ENCODE measurements at places on chromosomes 11 and 22.

DNA sequence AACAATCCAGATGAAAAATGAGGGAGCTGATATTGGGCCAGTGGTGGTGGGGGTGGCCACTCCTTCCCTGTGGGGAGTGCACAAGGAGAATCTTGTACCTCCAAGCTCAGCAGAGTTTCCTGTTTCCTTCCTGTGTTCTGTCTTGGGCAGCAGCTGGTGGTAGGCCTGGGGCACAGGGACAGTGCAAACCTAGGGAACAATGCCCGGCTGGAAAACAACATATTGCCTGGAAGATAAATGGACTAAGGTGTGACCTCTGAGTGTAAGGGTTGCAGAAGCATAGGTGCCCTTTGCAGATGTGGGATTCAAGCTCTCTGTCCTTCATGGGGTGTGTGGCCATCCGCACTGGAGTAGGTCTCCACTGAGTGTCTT is 5.8 kb upstream of the JAM3 start:
- no peak for DNase-seq

DNA sequence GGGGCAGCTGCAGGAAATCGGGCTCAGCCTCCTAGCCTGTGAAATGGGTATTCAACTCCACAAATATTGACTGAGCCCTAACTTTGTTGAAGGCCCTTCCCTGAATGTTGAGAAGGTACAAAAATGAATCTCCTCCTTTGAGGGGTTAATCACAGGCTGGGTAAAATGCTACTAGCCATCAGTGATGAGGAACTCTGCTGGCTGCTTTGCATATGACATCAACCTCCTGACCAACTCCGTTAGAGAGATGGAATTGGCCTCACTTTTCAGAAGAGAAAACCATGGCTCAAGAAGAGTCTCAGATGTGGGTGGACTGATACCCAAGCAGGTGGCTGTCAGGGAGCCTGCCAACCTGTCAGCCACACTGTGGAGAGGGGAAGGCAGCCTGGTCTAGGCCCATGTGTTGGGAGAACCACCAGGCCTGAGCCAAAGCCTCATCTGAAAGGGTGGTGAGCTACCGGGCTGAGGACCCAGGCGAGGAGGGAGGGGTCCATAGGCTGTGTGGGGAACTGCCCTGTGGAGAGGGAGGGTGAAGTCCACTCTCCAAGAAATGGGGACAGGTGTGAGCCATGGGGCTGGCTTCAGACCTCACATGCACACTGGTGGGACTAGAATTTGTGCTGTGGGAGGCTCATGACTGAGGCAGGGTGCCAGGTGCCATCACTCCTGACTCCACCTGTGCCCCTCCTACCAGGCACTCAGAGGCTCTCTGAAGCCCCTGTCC is 11.8 kb downstream of the CDCA5 start:
- no peak for DNase-seq

- no peak for DNase-seq
These were observed 41.7 kb downstream of the EXPH5 start for GRCh38 chr11:108551651-108552462.

- no peak for DNase-seq
These were observed 14.0 kb downstream of the PANX1 start for GRCh38 chr11:94142308-94143281.

GRCh38 chr22:50320671-50321325 is 6.0 kb downstream of the DENND6B start:
- no peak for DNase-seq

DNA sequence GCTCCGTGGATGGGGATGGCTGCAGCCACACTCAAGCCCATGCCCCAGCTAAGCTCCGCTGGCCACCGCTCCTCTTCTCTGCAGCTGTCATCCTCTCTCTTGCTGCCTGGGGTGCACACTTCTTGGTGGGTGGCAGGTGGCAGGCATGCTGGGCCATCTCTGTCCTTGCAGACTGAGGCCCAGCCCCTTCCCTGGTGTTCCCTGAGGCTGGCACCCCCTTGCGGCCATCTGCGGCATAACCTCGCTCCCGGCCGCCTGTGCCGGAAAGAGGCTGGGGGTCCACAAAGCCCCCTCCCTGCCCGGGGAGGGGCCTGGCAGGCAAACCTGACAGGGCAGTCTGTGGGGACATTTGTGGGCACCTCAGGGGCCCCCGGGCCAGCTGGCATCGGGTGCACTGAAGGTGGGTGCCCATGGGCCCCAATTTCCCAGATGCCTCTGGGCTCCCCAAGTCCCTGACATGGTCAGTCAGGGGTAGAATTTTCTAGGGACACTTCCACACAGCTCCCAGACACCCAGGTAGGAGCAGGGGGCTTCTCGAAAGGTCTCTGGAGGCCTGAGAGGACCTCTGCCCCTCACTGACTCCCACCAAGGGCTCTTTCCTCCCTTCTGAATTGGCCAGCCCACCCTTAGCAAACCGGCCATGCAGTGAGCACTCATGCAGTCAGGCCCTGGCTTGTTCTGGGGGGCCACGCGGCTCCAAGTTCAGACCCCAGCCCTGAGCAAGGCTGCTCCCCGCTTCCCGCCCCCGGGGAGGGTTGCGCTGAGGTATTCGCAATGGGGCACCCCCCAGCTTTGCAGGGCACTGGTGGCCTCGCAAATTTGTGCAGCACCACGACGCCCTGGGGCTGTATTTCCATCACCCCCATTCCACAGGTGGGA is 23.5 kb upstream of the TH start:
- peak; percentile 13 for DNase-seq

DNA sequence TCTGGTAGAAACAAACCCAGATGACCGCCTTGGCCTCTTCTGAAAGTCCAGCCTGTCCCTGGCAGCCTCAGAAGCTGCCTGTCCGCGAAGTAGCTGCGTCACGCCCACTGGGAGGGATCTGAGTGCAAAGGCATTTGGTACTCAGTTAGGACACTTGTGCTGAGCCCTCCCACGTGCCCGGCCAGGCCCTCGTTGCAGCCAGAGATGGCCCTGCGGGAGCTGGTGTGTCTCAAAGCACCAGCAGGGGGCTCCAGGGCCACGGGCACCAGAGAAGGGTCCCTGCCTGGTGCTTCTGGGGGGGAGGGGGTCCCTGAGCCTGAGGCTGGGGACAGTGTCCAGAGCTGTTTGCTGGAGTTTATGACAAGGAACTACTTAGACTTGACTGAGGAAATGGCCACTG is 5.8 kb downstream of the SELENOO start:
- DNase-seq: no peak

- DNase-seq: no peak
These were observed 2.4 kb downstream of the ATF4 start for GRCh38 chr22:39522567-39523300.

DNA sequence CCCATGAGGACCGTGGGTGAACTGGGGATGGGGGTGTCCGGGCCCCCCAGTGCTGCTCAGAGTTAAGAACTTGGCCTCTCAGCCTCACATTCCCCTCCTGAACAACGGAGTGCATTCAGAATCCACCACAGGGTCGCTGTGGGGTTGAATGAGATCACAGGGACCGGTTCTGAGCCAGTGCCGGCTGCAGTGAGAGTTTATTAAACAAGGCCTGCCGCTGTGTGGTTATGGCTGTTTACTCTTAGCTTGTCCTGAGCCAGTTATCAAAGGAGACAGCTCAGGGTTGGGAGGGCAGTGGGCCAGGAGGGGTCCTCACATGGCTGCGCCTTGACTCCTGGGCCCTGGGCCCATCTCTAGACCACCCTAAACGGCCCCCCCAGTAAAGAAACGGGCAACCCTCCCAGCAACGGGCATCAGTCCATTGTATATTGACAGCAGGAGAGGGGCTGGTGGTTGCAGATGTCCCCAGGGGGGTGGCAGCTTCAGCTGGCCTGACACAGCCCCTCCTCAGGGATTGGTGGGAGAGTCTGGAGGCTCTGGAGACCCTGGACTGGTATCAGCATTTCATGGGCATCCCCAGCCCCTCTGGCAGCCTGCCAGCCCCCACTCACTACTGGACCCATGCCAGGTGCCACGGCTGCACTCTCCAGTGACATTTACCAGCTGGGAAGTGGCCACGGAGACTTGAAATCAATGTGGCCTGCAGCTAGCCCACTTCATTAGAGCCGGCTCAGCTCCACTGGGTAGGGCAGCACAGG is 15.1 kb upstream of the CABP7 start:
- no peak for DNase-seq

DNA sequence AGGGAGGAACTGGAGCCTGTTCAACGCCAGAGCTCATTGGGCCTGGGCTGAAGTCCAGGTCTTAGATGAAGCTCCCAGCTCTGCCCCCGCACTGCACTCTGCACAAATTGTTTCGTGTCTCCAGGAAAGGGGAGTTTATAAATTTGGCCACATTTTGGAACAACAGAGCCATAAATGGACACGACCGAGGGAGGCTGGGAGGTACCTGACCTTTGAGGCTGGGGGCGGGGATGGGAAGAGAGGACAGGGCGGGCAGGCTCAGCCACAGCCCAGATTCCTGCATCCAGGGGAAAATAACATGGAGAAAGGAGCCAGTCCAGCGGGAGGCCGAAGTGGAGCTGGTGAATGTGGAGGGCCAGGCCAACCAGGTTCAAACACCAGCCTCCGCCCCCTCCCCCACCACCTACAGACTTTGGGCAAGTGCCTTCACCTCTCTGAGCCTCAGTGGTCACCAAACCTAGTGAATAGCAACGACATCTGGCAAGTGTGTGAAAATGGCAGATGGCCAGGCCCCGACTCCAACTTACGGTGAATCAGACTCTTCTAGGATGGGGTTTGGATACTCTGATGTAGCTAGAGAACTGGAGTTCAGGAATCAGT is 36.8 kb upstream of the SMTN start:
- DNase-seq: no peak

DNA sequence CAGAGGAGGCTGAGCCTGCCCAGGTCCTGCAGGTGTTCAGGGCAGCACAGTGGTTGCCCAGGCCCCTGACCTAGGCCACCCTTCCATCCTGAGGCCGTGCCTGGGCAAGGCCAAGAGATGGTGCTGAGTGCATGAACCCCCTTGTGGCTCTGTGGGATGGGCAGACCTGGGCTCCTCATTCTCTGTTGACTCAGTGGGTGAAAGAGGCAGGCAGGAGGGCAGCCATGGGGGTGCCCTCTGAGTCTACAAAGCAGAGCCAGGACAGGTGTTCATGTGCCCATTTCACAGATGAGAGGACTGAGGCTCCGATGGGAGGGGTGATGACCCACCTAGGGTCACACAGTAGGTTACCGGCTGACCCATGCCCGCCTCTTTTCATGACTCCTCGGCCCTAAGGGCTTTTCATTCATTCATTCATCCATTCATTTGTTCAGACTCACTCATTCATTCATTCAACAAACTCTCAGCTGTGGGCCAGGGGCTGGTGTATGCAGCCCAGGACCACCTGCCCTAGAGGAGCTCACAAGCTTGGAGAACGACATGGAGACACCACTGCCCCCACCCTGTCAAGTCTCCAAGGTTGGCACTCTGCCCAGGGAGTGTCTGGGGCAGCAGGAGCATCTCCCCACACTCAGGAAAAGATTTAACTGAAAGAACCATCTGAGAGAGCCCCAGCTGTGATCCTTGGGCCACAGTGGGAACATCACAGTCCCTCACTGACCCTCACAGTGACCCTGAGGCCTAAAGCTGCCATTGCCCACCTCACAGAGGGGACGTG is 40.5 kb downstream of the IGLL5 start:
- DNase-seq: no peak

- no peak for DNase-seq
These were observed 323.7 kb downstream of the BRD1 start for GRCh38 chr22:49503896-49504521.

- DNase-seq: no peak
These were observed 4.2 kb upstream of the STIP1 start for GRCh38 chr11:64181506-64182411.

- no peak for DNase-seq
These were observed 229.9 kb upstream of the PITPNB start for GRCh38 chr22:28148816-28149465.

- no peak for DNase-seq
These were observed 79.2 kb upstream of the GRIK4 start for GRCh38 chr11:120432056-120433018.

DNA sequence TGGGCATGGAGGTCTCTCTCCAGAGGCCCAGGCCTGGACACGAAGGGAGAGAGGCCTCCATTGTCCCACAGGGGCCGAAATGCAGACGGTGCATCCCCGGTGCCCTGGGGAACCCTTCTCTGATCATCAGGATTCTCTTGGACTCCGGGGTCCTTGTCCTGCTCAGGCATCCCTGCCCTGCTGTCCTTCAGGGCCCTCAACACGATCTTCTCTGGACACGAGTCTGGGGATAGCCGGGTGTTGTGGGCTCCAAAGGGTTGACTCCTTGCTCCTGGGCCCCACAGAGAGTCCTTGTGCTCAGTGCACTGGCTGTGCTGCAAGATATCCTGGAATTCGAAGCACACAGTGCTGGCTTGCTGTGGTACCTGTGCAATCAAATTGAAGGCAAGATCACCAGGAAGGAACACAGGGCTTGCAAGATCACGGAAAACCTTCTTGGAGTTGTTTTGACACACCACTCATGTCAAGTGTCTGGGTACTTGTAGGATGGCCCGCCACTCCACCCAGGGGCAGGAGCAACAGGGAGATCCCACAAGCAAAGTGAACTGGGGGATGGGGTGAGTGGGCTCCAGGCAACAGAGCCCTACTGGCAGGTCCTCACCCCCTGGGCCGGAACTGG is 61.3 kb upstream of the PRODH start:
- DNase-seq: no peak

- no peak for DNase-seq
These were observed 35.8 kb downstream of the DGCR2 start for GRCh38 chr22:19086417-19086816.

GRCh38 chr11:122813176-122813893 is 25.0 kb upstream of the CRTAM start:
- no peak for DNase-seq

- no peak for DNase-seq
These were observed 560 bp downstream of the PHOX2A start for GRCh38 chr11:72243173-72244059.

DNA sequence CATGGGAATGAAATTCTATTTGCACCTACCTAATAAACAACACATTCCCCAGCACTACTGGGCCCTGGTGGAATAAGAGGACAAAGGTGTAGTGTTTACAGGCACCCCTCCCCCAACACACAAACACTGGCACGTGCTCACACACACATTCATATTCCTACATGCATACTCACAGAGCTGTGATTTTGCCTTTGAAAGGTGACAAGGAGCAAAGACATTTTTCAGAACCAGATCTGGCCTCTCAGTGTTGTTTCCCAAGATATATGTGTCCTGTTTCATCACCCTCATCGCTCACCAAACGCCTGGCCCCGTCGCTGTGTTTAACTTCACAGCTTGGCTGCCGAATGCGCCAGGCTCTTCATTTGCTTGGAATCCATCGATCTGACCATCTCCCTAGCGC is 292.6 kb downstream of the NTM start:
- DNase-seq: no peak

GRCh38 chr22:30459181-30460052 is 12.4 kb downstream of the SEC14L3 start:
- DNase-seq: no peak

- DNase-seq: no peak
These were observed 205.0 kb downstream of the CWF19L2 start for GRCh38 chr11:107252429-107253161.

DNA sequence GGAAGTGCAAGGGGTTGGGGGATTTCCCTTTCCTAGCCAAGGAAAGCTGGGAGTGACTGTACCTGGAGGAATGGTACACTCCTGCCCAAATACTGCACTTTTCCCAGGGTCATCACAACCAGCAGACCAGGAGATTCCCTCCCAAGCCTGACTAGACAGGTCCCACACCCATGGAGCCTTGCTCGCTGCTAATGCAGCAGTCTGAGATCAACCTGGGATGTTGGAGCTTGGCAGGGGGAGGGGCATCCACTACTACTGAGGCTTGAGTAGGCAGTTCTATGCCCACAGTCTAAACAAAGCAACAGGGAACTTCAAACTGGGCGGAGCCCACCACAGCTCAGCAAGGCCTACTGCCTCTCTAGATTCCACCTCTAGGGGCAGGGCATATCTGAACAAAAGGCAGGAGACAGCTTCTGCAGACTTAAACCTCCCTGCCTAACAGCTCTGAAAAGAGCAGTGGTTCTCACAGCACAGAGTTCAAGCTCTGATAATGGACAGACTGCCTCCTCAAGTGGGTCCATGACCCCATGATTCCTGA is 58.5 kb downstream of the SLC22A9 start:
- DNase-seq: no peak
